ENCODE measurements at places on chromosomes 3 and 15.

GRCh38 chr15:25250906-25251622, 187.8 kb downstream of the UBE3A start:
- DNase-seq: no peak

DNA sequence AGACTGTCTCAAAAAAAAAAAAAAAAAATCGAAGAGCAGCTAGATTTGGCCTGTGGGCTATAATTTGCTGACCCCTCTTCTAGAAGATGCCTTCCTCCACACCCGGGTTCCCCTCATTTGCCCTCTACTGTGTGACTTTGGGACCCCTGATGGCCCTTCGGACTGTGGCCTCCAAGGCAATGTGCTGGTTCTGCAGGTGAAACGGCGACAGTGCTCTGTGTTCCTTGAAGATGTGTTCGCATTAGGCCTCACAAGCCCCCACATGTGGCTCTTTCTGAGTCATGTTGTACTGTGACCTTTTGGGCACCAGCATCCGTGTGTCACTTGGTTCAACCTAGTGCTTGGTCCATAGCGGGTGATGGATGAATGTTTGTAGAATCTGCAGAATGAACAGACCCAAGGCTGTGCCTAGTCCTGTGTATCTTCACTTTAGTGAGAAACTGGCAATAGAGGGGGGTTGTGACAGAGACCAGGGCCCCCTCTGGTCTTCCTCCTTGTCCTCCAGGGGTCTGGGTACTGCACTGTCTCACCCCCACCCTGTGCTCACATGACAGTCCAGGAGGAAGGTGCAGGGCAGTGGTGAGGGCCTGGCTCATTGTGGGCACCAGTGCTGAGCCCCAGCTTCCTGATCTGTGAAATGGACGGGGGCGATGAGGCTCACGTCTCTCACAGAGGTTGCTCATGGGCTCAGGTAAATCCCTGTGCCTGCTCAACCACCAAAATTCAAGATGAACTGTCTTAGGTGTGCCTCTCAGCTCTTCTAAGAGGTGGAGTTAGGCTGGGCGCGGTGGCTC, 22.7 kb downstream of the GOLGA6L2 start:
- DNase-seq: no peak

DNA sequence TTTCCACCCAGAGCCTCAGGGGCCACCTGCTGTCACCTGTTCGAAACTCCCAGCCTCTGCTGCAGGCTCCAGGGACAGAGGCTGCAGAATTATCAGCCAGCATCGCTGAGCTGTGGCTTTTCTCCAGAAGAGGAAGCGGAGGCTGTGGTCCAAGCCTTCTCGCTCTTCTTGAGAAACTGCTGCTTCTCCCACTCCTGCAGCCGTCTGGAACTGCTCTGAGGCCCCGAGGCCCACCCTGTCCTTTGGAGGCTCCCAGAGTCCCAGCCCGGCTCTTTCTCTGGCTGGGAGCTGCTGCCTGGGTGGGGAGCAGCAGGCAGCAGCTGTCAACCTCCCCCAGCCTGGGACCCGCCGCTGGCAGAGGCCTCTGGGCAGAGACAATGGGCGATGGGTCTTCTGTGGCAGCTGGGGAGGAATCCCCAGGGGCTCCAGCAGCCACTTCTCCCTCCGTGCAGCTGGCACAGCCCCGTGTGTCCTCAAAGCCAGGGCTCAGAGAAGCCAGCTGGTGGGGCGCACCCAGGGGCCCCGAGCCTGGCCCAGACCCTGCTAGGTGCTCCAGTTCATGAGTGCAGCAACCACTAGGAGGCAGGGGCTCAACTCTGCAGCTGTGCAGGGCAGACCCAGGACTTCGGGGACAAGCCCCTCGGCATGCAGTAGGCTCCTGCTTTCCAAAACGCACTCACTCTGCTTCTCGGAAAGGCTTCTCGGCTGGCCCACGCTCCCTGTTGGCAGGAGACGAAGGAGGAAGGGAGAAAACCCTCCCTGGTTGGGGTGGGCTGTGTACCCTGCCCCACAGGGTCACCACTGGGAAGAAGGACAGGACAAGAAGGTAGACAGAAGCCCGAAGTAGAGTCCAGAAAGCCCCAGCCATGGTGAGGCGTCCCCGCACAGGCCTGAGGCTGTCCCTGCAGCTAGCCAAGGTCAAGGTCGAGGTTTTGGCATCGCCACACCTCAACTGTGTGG, 49.9 kb upstream of the FURIN start:
- DNase-seq: peak; percentile 69

- no peak for DNase-seq
These were observed 51.3 kb upstream of the FSTL1 start for GRCh38 chr3:120502116-120502515.

DNA sequence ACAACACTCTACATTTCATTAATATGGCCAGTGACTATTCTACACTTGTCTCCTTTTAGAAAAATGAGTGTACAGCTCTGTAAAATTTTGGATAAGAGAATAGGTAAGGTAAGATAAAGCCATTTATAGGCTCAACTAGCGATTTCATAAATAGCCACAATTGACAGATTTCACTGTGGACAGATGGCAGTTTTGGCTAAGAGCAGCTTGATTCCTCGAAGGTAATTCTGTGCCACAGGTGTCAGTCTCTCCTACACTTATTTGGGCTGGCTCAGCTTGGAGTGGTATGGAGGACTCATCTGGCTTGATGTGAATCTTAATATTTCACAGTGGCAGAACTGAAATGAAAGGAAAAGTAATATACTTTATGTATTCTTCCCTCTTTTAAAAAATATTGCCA, 536.7 kb upstream of the TBL1XR1 start:
- peak; percentile 70 for DNase-seq

Measured in NCI-H69 (cell line).